Vagina (tissue), 2 donors: ENCODE measurements at places on chromosomes 1 and 21.

DNA sequence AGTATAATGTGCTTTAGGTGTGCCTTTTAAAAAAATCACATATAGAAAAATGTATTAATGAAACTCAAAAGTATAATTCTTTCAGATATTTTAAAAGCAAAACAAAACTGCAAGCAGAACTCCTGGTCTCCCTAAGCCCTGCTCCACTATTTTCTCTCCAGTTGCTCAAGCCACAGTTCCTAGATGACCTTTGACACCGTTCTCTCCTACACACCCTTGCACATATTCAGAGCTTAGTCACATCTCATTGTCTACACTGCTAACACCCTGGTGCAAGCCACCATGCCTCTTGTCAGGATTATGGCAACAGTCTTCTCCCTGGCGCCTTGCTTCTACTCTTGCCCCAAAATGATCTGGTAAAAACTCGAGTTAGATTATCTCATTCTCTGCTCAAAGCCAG, 50.2 kb upstream of the ROR1 start:
- H3K36me3 ChIP-seq: no peaks in the 10 kb centered on the region
- H3K27me3 ChIP-seq: no peaks in the 10 kb centered on the region
- H3K4me1 ChIP-seq: no peaks in the 10 kb centered on the region
- H3K4me3 ChIP-seq: no peak overlapping the region
- DNase-seq: no peak

GRCh38 chr1:7941437-7941793, 776 bp upstream of the TNFRSF9 start:
- H3K36me3 ChIP-seq: no peaks in the 10 kb centered on the region
- no peak overlapping the region for H3K4me3 ChIP-seq
- H3K27me3 ChIP-seq: no peaks in the 10 kb centered on the region

GRCh38 chr1:44848456-44849181, 5.6 kb upstream of the PTCH2 start:
- DNase-seq: no peak
- H3K4me1 ChIP-seq: no peaks in the 10 kb centered on the region
- H3K36me3 ChIP-seq: no peaks in the 10 kb centered on the region
- H3K4me3 ChIP-seq: no peak overlapping the region
- no peaks in the 10 kb centered on the region for H3K27me3 ChIP-seq
- no peak overlapping the region for H3K27ac ChIP-seq

GRCh38 chr1:207933205-207933800, 22.4 kb upstream of the CD34 start:
- H3K36me3 ChIP-seq: no peaks in the 10 kb centered on the region
- no peak overlapping the region for H3K27ac ChIP-seq
- no peaks in the 10 kb centered on the region for H3K27me3 ChIP-seq
- no peak for DNase-seq

GRCh38 chr21:41961282-41961701, 7.5 kb upstream of the C2CD2 start:
- H3K36me3 ChIP-seq: no peaks in the 10 kb centered on the region
- peaks cover 48% of the 10 kb centered on the region for H3K4me1 ChIP-seq
- DNase-seq: no peak
- no peaks in the 10 kb centered on the region for H3K27me3 ChIP-seq
- H3K4me3 ChIP-seq: no peak overlapping the region

- no peak overlapping the region for H3K4me3 ChIP-seq
- DNase-seq: no peak
- no peak overlapping the region for H3K27ac ChIP-seq
These were observed 207.9 kb upstream of the LYPLAL1 start for GRCh38 chr1:218965821-218966220.

DNA sequence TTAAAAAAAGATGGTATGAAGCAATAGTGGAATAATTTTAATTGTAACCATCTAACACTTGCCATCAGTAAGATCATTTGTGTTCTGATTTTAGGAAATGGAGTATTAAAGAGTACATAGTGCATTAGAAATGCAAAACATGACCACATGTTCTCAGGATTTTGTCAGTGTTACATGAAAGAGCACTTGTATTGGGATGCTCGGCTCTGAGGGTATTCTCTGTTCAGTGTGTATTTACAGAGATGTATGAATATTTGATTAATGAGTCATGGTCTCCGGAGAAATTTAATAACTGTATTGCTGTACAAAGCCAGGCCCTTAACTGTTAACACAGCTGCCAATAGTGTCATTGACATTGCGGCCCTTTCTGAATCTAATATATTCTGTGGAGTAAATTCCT, 91.7 kb downstream of the ATG4C start:
- no peaks in the 10 kb centered on the region for H3K4me1 ChIP-seq
- no peak overlapping the region for H3K27ac ChIP-seq
- H3K27me3 ChIP-seq: no peaks in the 10 kb centered on the region
- H3K36me3 ChIP-seq: no peaks in the 10 kb centered on the region

GRCh38 chr1:162200096-162200847, 130.8 kb downstream of the NOS1AP start:
- no peak overlapping the region for H3K27ac ChIP-seq
- no peaks in the 10 kb centered on the region for H3K4me1 ChIP-seq
- H3K27me3 ChIP-seq: no peaks in the 10 kb centered on the region
- DNase-seq: no peak

GRCh38 chr1:245590726-245591125, 435.9 kb downstream of the KIF26B start:
- H3K36me3 ChIP-seq: no peaks in the 10 kb centered on the region
- peak; percentile 2 for DNase-seq
- no peak overlapping the region for H3K27ac ChIP-seq
- no peak overlapping the region for H3K4me3 ChIP-seq

DNA sequence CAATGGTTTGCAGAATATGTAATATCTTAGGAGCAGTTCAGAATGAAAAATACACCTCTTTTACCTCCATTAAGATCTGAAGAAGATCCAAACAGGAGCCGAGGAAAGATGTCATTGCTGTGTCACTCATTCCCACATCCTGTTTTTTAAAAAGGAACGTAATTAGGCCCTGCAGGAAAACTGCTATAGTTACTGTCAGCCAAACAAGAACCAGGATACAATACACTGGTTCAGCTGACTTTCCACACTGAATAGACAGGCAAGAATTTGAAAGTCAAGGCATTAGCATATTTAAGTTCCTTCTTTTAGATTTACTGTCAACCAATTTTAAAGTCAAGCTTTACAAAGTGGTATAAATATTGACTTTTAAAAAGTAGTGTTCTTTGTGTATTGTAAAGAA, 63.8 kb downstream of the IARS2 start:
- no peak for DNase-seq
- H3K36me3 ChIP-seq: no peaks in the 10 kb centered on the region
- H3K27ac ChIP-seq: no peak overlapping the region
- no peak overlapping the region for H3K4me3 ChIP-seq
- H3K27me3 ChIP-seq: no peaks in the 10 kb centered on the region
- no peaks in the 10 kb centered on the region for H3K4me1 ChIP-seq

- no peak for DNase-seq
- no peaks in the 10 kb centered on the region for H3K27me3 ChIP-seq
- peak overlapping the region; percentile 26 for H3K4me3 ChIP-seq
- H3K27ac ChIP-seq: peak overlapping the region; percentile 60
- peaks cover 71% of the 10 kb centered on the region for H3K4me1 ChIP-seq
These were observed 70.4 kb downstream of the CACHD1 start for GRCh38 chr1:64540265-64540791.

DNA sequence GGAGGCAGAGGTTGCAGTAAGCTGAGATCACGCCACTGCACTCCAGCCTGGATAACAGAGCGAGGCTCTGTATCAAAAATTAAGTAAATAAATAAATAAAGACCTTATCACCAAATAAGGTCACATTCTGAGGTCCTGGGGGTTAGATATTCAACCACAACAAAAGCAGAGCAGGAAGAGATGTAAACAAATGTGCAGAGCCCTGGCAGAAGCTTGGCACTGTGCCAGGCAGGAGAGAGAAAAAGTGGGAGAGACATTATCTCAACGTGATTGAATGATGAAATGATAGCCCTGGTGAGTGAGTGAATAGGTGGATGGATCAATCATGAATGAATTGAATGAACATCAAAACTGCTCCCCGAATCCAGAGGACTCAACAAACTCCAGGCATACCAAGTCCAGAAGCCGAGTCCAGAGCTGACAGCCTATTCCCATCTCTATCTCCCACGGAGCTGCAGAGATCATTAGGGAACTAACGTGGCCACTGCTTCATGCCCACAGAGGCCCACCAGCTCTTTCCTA, 150.7 kb downstream of the TOMM20 start:
- H3K27me3 ChIP-seq: no peaks in the 10 kb centered on the region
- peak overlapping the region; percentile 85 for H3K27ac ChIP-seq
- DNase-seq: no peak
- no peaks in the 10 kb centered on the region for H3K36me3 ChIP-seq
- peaks cover 72% of the 10 kb centered on the region for H3K4me1 ChIP-seq

DNA sequence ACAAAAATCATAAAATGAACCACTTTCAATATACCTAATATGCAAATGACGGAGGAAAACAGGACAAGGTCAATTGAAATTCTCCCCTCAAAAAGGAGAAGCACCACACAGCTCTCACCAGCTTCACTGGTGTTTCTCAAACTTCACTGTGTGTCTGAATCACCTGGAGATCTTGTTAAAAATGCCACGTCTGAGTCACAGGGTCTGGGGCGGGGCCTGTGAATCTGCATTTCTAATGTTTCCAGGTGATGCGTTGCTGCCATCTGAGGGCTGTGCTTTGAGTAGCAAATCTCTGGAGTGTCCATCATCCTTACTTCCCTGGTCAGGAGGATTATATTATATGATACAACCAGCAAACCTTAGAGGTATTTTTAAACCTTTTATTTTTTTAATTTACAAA, 9.0 kb downstream of the CLDN19 start:
- no peaks in the 10 kb centered on the region for H3K27me3 ChIP-seq
- no peak overlapping the region for H3K27ac ChIP-seq

- no peaks in the 10 kb centered on the region for H3K27me3 ChIP-seq
- no peaks in the 10 kb centered on the region for H3K36me3 ChIP-seq
- no peak overlapping the region for H3K27ac ChIP-seq
- no peak for DNase-seq
These were observed 52.1 kb upstream of the KCNE2 start for GRCh38 chr21:34311561-34312330.
